ENCODE measurements at places on chromosomes 1 and 21.

GRCh38 chr1:29047142-29047541 is 76.6 kb downstream of the TMEM200B start:
- DNase-seq, result no peak

DNA sequence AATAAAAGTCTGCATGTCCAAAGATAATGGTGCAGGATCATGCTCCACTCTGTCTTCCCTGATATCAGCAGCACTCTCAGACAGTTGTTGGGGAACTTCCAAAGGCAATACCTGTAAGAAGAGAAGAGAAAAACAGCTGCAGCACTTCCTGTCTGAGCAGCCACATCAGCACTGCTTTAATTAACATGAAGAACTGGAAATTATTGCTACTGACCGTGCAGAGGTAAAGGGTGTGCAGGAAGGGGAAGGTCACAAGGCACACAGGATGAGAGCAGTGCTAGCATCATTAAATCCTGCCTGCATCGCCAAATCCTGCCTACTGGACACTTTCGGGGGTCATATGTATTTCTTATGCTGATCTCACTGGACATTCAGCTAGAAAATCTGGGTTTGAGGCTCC is 379.0 kb downstream of the LMX1A start:
- no peak for DNase-seq

GRCh38 chr1:37513795-37514349 is 694 bp downstream of the MEAF6 start:
- peak; percentile 20 for DNase-seq

DNA sequence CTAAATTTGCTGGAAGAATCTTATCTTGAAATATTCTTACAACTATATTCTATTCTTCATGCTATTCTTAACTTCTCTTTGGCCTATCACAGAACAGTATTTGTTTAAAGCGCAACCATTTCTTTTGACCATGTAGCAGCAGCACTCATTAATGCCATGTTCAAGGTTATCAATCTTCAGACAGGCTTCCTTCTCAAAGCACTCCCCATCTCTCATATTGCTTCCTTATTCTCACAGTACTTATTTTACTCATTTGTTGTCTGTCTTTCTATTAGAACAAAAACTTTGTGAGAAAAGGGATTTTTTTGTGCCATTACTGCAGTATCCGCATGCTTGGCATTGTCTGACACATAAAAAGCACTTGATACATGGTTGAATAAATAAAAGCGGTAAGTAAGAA is 89.7 kb downstream of the ATP1B1 start:
- no peak for DNase-seq

DNA sequence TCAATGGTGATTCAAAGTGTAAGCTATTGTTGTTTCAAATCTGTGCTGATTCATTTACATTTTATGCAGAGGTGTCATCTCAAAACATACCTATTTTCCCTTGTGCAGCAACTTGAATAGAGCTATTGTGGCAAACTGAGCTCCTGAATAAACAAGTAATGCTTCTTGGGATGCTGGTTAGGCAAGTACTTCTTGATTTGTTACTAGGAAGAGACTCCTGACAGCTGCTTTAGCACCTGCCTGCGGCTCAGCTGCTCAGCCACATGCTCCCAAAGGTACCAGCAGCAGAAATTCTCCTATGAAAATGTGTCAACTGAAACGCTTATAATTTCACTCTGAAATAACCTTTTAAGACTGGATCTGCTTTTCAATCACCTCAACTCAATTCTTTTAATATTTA is 352.3 kb downstream of the RYR2 start:
- DNase-seq, result no peak

- DNase-seq, result no peak
Measured at GRCh38 chr1:198612471-198613260, 26.2 kb upstream of the PTPRC start.

DNA sequence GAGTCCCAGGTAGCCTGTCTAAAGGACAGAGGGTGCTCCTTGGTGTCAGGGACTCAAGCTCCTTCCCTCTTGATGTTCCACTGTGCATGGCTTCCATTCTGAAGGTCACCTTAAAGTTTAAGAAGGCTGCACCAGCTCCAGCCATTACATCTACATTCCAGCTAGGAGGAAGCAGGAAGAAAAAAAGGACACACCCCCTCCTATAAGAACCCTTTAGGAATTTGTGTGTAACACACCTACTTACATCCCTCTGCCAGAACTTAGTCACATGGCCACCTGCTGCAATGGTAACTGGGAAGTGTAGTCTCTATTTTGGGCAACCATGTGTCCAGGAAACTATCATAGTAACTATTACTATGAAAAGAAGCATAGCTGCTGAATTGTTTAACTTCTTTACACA is 161.6 kb upstream of the KLHDC7A start:
- no peak for DNase-seq

DNA sequence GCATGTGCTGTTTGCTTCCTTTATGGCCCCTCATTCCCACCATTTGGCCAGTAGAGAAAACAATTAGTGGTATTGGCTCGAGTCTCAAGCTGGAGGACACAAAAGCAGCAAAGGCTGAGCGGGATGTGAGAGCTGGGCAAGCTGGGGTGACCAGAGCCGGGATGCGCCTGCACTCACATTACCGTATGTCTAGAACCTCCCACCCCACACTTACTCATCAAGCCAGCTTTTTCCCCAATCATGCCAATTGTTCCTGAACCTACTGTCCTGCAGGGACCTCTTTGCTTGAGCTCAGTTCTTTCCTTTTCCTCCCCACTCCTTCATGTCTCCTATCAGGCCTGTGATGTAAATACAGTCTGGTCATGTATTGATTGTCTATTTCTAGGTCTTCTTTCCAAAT is 45.9 kb downstream of the KIRREL1 start:
- no peak for DNase-seq

DNA sequence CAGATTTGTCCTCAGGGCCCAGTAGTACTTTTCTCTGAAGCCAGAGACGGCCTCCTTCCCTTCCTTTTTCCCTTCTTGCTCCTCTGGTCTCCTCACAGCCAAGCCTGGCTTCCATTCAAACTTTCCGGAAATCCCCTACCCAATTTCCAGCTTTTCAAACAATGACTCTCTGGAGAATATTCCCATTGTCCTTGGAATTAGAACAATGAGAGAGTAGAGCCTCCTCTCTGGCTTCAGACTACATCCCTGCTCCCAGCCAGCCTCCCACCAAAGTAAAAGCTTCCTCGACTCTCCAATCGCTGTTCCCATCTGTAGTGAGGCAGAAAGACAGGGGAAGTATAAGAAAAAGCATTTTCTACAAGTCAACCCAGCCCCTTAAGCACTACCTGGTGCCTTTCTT is 77.7 kb upstream of the SOX13 start:
- no peak for DNase-seq
